Suprapubic skin (tissue), 4 donors: ENCODE measurements at places on chromosomes 6 and 20.

DNA sequence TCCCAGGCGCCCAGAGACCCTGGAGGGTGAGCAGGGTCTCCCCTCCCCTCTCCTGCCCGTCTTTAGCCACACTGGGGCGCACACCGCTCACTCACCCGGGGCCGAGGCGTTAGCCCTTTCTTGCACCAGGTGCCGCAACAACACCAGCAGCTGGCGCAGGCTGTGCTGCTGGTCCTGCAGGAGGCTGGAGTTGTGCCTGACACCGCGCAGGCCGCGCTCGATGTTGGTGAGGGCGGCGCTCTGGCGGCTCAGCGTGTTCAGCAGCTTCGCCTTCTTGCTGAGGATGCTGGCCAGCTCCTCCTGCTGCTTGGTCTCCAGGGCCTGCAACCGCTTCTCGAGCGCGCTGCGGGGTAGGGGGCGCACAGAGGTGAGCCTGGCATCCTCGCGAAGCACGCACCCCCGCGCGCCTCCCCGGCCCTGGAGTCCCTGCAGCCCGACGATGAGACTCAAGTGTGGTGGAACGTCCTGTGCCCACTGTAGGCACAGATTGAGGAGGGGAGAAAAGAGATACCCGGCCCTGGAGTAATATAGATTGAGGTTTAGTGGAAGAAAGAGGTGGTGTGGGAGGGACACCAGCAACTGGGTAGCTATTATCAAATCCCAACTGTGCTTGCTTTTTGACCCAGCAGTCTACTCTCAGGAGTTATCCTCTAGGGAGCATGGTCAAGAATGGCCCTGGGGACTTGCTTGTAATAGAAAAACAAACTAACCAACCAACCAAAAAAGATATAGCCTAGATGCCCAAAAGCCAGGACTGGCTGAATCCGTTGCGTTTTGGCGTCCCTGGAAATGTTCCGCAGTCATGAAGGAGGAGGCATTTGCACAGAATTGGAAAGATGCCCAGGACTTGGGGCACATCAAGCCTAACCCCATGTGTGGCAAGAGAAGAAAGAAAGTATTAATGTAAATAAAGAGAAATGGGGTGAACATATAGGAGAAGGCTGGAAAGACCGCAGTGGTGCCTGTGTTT, 30.9 kb downstream of the ANGPT4 start:
- H3K4me3 ChIP-seq = no peak overlapping the region
- DNase-seq = no peak
- H3K4me1 ChIP-seq = peaks cover 16% of the 10 kb centered on the region
- no peaks in the 10 kb centered on the region for H3K36me3 ChIP-seq
- H3K27ac ChIP-seq = no peak overlapping the region

DNA sequence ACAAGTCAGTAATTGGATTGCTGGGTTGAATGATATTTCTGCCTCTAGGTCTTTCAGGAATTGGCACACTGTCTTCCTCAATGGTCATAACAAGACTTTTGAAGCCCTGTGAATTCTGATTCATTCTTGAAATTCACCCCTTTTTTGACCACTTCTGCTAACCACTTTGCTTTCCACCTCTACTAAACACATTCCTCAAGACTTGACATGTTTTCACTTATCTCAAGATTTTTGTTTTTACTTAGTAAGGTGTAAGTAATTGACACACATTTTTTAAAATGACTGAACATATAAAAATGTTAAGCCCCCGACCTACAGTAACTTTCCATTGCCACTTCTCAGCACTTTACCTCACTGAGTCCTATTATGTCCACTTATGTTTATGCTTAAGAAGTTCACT, 239.1 kb downstream of the GRM1 start:
- H3K36me3 ChIP-seq = no peaks in the 10 kb centered on the region
- no peak overlapping the region for H3K27ac ChIP-seq
- DNase-seq = no peak

- H3K4me3 ChIP-seq = no peak overlapping the region
- no peak overlapping the region for H3K27ac ChIP-seq
- H3K4me1 ChIP-seq = no peaks in the 10 kb centered on the region
- DNase-seq = no peak
Observed at GRCh38 chr6:155364844-155365437, 50.7 kb upstream of the TFB1M start.

GRCh38 chr6:232982-233640, 59.2 kb upstream of the DUSP22 start:
- H3K27me3 ChIP-seq = peaks cover 3% of the 10 kb centered on the region
- peaks cover 6% of the 10 kb centered on the region for H3K4me1 ChIP-seq
- no peak overlapping the region for H3K27ac ChIP-seq
- H3K4me3 ChIP-seq = no peak overlapping the region
- H3K36me3 ChIP-seq = no peaks in the 10 kb centered on the region

DNA sequence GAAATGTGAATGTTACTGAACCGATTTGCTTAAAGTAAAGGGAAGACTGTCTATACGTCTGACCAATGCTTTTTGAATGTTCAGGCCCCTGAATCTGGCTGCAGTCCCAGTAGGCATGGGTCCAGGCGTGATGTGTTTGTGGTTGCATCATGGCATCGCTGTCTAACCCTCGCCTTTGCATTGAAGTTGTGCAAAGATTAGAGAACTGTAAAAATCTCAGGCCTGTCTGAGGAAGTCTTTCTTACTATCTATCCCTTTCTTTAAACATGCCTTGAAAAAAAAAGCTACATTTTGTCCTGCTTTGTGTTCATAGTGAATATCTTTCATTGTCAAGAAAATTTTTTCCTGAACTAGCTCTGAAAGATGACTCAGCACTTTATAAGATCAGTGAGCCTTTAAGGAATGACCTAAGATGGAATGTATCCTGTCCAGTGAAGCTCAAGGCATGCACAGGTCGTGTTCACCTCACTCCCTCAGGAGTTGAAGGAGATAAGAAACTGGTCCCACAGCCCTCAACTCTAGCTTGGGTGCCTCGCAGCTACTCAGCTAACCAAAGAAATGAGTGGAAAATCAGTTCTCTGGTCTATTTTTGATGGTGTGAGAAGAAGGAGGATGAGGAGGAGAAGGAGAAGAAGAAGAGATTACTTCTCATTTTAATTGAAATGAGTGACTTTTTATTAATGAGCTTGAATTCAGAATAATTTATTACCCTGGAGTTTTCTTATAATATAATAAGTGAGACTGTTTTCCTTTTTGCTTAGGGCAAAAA, 48.6 kb downstream of the TPD52L1 start:
- H3K36me3 ChIP-seq = no peaks in the 10 kb centered on the region
- no peak for DNase-seq
- H3K27ac ChIP-seq = no peak overlapping the region
- no peaks in the 10 kb centered on the region for H3K27me3 ChIP-seq
- peaks cover 39% of the 10 kb centered on the region for H3K4me1 ChIP-seq
- H3K4me3 ChIP-seq = no peak overlapping the region

DNA sequence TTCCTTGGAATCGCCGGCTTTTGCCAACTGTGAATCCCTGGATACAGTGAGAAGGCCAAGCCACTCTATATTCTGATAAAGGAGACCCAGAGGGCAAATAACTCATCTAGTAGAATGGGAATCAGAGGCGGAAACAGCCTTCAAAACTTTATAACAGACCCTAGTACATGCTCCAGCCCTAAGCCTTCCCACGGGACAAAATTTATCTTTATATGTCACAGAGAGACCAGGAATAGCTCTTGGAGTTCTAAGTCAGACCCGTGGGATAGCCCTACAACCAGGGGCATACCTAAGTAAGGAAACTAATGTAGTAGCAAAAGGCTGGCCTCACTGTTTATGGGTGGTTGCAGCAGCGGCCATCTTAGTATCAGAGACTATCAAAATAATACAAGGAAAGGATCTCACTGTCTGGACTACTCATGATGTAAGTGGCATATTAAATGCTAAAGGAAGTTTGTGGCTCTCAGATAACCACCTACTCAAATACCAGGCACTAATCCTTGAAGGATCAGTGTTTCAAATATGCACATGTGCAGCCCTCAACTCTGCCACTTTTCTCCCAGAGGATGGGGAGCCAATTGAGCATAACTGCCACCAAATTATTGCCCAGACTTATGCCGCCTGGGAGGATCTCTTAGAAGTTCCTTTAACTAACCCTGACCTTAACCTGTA, 29.5 kb downstream of the CEP85L start:
- no peak overlapping the region for H3K4me3 ChIP-seq
- H3K27me3 ChIP-seq = no peaks in the 10 kb centered on the region
- no peak for DNase-seq
- no peaks in the 10 kb centered on the region for H3K36me3 ChIP-seq

DNA sequence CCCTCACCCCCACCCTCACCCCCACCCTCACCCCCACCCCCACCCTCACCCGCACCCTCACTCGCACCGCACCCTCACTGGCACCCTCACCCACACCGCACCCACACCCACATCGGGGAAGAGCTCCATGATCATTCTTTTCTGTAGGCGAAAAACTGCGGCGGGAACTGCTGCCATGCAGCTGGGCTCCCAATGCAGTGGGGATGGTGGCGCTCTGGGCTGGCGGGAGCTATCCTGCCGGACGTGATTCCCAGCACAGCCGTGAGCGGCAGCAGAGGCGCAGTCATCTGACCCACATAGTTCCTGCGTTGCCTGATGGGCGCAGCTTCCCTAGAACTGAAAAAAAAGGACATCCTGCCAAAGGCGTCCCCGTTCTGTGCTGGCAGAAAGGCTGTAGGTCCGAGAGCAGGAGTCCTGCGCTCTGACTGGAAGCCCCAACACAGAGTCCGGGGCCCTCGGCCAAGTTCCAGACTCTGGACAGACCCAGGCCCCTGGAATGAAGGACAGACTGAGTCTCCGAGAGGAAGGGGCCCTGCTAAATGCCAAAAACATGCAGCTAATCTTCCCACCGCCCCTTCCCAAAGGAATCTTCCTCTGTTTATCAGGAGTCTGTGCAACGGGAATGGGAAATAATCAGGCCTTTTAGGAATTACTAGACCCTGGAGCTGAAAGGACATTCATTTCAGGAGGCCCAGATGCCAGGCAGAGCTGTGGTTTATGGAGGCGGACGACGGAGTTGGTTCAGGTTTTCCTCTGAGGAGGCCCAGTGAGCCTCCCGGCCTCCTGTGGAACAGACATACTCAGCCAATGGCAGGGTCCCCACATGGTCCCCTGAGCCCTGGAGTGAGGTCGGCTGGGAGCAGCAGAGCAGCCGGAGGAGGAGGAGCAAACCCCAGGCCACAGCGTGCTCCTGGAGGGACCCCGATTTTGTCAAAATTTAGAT, 14.1 kb upstream of the TCFL5 start:
- peaks cover 21% of the 10 kb centered on the region for H3K4me1 ChIP-seq
- peak overlapping the region; percentile 72 for H3K27ac ChIP-seq
- peaks cover 10% of the 10 kb centered on the region for H3K36me3 ChIP-seq
- no peaks in the 10 kb centered on the region for H3K27me3 ChIP-seq
- no peak overlapping the region for H3K4me3 ChIP-seq
- DNase-seq = peak; percentile 93

DNA sequence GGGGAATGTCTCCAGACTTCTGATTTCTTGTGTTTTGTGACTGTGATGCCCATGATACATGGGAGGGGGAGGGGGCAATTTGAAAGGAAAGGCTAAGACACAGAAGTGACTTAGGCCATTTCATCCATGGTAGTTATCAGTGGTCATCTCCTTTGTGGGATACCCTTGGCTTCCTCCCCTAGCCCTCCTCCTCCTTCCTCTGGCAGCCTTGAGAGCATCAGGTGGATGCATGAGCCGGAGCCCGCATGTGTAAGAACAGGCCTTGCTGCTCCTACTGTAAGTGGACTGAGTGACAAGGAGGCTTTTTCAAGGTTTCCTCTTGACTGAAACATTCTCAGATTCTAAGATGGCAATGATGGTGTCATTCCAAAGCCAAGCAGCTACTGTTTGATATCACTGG, 874 bp downstream of the CD83 start:
- peak overlapping the region; percentile 46 for H3K4me3 ChIP-seq
- H3K27ac ChIP-seq = no peak overlapping the region

- no peak overlapping the region for H3K27ac ChIP-seq
- no peak for DNase-seq
- no peak overlapping the region for H3K4me3 ChIP-seq
- H3K36me3 ChIP-seq = peaks cover 40% of the 10 kb centered on the region
Observed at GRCh38 chr20:50953821-50954220, 4.5 kb downstream of the DPM1 start.

GRCh38 chr6:91305755-91306154, 718.9 kb upstream of the MAP3K7 start:
- H3K4me3 ChIP-seq = no peak overlapping the region
- H3K27me3 ChIP-seq = no peaks in the 10 kb centered on the region
- DNase-seq = no peak
- no peaks in the 10 kb centered on the region for H3K36me3 ChIP-seq
- H3K27ac ChIP-seq = no peak overlapping the region

DNA sequence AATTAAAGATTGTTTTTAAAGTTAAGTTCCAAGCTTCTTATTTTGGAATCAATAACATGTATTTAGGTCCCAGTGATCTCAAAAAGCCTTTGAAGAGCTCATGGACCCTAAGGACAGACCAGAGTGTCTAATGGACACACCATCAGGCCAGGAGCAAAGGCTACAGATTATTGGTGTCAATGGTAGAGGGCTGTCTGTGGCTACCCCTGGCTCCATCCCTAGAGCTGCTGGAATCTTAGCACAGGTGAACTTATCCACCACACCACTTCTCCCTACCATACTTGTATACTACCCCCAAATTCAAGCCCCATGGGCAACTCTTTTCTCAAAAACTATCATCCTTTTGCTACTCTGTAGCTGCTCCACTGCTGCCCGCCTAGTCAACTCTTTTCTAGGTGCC, 79.4 kb upstream of the BEND6 start:
- H3K36me3 ChIP-seq = no peaks in the 10 kb centered on the region
- H3K27ac ChIP-seq = no peak overlapping the region
- H3K4me1 ChIP-seq = no peaks in the 10 kb centered on the region

- no peaks in the 10 kb centered on the region for H3K36me3 ChIP-seq
- no peak for DNase-seq
- H3K4me1 ChIP-seq = peaks cover 45% of the 10 kb centered on the region
Observed at GRCh38 chr6:99606656-99607415, at the start of gene PRDM13. TSS of gene PRDM13 (plus strand) at chr6:99606833. CDS start at chr6:99607035, 202 bp downstream.

GRCh38 chr6:16903470-16903869, 142.2 kb upstream of the ATXN1 start:
- H3K36me3 ChIP-seq = no peaks in the 10 kb centered on the region
- H3K4me3 ChIP-seq = no peak overlapping the region
- H3K27me3 ChIP-seq = no peaks in the 10 kb centered on the region
- no peak for DNase-seq

DNA sequence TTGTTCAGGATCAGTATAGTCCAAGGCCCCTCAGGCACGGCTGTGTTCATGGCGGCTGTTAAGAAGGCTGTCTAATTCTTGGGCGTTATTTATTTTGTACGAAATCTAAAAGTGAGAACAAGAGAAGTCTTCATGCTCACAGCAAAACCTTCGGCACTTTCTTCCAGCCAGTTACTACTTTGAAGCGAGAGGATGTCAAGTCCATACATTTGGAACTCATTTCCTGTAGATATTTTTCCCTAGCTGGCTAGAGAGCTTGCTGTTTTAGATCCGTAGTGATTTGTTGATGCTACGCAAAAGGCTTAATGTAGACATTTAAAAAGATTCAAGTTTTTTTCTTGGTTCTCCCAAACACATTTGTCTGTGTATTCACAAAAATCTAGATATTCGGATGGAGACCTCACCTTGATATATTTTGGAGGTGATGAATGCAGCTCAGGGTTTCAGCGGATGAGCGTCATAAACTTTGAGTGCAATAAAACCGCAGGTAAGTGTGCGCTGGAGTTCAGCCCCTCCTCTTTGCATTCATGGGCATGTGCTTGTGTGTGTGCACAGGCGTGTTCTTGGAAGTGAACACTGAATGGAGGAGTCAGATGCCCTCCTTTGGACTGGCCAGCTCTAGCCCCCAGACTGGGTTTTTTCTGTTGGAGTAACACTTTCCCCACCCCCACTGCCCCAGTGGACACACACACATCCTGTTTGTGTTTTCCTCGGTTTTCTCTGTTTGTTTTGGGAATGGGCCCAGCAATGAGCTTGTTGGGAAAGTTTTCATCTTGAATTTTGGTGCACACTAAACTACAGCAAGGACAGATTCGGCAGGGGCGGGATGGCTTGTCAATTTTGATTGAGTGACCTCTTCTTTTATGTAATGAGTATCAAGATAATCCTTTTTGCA, 65.4 kb downstream of the IGF2R start:
- H3K27me3 ChIP-seq = no peaks in the 10 kb centered on the region
- H3K4me1 ChIP-seq = peaks cover 51% of the 10 kb centered on the region
- H3K27ac ChIP-seq = no peak overlapping the region
- H3K36me3 ChIP-seq = peaks cover 53% of the 10 kb centered on the region
